ENCODE measurements at places on chromosomes 16 and 17. TPM values are rescaled to one million over a fixed set of nuclear protein-coding genes. Genes with fewer than 3 reads are reported as not detected.
A peak's percentile ranks its signal among the peaks of the same experiment; 100 is the strongest.

GRCh38 chr16:11094857-11095565 is 150.6 kb downstream of the CLEC16A start:
- no peak for DNase-seq

DNA sequence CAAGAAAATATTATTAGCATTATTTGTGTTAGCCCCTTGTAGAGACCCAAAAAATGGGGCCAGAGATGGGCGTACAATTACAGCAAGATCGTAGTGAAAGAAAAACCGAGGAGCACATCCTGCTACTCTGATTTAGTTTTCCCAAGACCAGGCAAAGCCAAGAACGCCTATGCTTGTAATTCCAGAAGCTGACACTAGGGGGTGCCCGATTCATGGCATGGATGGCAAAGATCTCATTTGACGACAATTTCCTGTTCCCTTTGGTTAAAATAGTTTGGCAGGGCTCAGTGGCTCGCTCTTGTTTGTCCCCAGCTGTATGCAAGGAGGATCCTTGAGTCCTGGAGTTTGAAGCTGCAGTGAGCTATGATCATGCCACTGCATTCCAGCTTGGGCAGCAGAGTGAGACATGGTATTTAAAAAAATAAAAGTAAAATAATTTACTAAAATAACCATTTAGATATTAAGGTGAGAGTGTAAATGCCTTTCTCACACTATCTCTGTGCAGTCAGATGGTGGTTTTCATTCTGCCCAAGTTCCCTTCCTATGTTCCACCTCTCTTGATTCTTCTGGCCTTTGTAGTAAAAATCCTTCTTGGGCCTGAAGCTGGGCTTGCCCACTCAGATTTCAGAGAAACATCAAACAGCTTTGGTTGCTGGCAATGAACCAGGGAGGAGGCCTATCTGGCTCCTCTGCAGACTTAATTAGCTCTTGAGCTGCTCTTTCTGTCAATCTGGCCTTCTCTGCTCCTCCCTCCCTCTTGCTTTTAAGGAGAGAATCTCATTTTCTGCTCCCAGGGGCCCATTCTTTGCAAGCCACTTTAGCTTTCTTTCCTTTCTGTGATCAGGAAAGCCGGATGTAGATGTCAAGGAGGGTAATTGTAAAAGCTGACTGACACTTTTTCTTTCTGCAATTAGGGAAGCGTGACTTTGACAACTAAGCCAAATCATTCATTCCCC is 31.2 kb downstream of the TMEM238L start:
- peak; percentile 27 for DNase-seq

GRCh38 chr16:80007231-80007630 is 406.7 kb upstream of the MAF start:
- no peak for DNase-seq

GRCh38 chr17:78709119-78709681 is 72.9 kb downstream of the CYTH1 start:
- DNase-seq = no peak

The ZDHHC1 gene
- 12.7 TPM for total RNA-seq

DNA sequence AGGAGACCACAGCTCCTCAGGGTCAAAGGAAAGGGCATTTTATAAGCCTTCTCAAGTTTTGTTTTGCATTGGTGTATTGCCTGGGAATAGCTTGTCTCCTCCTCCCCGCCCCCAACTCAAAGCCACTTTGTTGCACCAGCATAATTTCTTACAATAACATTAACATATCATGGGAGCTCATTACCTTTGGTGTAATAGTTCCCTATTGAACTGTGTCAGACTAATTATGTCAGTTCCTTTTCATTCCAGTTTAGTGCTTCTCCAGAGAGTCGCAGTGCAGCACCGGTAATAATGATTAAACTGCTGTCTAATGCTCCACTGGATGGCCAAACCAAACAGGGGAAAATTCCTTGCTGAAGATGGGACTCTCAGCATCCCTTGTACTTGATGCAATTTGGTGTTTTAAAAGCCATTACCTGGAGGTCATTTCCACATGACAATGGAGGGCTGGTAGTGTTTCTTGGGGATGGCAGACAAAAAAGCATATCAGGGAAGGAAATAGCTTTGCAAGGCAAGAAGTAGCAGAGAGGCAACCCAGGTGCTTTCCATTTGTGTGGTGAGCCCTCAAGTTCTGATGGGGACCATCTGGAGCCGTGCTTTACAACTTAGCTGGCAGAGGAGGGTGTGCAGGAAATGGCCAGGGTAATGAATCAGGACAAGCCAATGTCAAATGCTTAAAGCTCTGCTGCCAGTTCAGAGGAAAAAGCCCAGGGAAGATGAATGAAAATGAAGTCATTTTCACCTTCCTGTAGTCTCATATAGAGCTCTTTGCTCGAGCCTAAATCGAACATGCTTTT is 91.5 kb upstream of the NLRP1 start:
- DNase-seq = no peak

DNA sequence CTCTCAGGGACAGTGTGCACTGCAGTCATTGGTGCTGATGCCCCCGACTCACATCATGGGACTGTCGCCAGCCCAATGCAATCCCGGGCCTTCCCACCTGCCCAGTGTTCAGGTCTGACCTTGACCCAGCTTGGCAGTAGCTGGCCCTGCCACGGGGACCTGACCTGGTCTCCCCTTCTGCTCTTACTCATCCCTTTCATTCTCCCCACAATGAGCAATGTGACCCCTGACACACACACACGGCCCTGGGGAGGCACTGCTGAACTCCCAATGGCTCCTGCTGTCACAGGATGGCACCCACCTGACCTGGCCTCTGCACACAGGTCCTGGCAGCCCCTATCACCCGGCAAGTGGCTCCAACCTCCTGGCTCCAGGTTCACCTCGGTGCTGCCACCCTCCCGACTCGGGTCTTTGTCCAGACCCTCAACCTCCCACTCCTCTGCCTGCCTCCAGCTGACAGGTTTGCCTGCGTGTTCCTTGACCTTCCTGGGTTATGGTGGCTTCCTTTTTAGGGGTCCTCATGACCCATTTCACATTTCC is 6.6 kb downstream of the CD300C start:
- peak; percentile 46 for DNase-seq

DNA sequence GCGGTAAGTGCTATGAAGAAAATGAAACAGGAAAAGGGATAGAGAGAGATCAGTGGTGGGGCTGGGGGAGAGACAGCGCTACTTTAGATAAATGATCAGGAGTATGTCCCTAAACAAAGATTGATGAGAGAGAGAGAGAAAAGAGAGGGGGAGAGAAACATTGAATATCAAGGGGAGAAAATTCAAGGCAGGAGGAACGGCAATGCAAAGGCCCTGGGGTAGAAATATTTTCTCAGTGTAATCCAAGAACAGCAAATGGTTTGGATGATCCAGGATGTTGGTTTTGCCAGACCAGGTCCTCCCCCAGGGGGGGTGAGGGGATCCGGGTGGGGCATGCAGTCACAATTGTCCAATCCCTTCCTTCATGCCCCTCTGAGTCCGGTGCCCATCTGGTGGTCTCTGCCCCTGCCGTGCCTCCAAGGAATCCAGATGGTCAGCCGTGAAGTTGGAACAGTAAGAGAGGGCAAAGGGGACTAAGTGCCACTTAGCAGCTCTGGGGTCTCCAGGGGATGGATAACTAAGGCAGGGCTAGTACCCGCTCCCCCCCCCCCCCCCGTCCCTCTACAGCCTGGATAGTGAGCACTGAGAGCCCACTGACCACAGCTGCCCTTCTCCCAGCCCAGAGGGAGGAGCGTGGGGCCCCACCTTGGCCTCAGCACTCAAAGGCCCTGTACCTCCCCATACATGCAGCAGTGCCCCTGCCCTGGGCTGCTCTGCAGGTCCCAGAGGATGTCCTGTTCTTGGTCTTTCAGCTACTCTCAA is 43.7 kb downstream of the TMEM132E start:
- no peak for DNase-seq

GRCh38 chr17:2184993-2185931 is 118.3 kb downstream of the SMG6 start:
- DNase-seq = no peak

GRCh38 chr17:2631211-2631610 is 37.8 kb downstream of the PAFAH1B1 start:
- no peak for DNase-seq

DNA sequence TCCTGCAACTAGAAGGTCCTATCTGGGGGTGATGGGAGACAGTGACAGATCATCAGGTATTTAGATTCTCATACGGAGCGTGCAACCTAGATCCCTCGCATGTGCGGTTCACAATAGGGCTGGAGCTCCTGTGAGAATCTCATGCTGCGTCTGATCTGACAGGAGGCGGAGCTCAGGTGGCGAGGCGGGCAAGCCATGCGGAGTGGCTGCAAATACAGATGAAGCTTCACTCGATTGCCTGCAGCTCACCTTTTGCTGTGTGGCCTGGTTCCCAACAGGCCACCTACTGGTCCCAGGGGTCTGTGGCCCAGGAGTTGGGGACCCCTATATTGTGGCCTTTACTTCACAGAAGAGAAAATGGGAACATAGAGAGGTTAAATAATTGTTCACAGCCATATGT is 200.4 kb downstream of the IRF8 start:
- DNase-seq = peak; percentile 27

- no peak for DNase-seq
Measured at GRCh38 chr17:41254861-41255260, 323 bp upstream of the KRTAP9-9 start.

GRCh38 chr16:69438465-69438864 is 14.0 kb downstream of the CYB5B start:
- DNase-seq = no peak

GRCh38 chr16:1019231-1020090 is 37.9 kb downstream of the SOX8 start:
- DNase-seq = no peak

DNA sequence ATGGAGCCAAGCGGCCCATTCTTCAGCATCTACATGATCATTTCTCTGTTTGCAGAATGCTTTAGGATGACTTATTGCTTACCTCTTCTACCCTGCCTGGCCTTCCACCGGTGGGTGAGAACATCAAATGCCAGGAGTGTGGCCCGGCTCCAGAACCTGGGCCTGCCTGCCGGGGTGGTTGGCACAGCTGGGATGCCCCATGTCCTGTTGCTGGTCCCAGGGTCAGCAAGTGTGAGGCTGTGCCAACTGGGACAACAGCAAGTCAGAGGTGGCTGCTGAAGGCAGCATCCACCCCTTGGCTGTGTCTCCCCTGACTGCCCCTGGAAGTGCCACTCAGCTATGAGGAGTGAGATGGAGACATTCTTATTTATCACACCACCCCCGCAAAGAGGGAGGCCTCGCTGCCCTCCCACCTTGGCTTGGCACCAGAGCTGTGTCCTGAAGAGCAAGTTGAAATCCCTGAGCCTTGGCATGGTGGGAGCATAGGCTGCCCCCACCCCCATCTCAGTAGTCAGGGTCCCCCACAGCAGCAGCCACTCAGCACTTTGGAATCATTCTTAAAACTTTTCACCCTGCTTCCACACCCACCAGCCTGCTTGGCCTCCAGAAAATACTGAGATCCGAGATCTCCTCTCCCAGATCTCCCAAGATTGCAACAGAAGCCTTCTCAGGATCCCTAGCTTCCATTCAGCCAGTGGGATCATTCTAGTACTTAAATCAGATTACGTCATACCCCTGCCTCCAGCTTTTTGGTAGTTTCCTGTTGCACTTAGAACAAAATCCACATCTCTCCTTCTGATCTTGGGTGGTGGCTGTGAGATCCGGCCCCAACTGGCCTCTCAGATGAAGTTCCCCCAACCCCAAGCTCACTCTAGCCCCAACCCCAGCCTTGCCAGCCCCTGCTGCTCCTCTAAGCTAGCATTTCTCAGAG is 127.5 kb downstream of the SOCS1 start:
- peak; percentile 70 for DNase-seq

GRCh38 chr17:80689129-80689619 is 144.5 kb downstream of the RPTOR start:
- DNase-seq = no peak

The ANTKMT gene
- total RNA-seq = 43.5 TPM

The MYH2 gene
- total RNA-seq = 0.14 TPM

DNA sequence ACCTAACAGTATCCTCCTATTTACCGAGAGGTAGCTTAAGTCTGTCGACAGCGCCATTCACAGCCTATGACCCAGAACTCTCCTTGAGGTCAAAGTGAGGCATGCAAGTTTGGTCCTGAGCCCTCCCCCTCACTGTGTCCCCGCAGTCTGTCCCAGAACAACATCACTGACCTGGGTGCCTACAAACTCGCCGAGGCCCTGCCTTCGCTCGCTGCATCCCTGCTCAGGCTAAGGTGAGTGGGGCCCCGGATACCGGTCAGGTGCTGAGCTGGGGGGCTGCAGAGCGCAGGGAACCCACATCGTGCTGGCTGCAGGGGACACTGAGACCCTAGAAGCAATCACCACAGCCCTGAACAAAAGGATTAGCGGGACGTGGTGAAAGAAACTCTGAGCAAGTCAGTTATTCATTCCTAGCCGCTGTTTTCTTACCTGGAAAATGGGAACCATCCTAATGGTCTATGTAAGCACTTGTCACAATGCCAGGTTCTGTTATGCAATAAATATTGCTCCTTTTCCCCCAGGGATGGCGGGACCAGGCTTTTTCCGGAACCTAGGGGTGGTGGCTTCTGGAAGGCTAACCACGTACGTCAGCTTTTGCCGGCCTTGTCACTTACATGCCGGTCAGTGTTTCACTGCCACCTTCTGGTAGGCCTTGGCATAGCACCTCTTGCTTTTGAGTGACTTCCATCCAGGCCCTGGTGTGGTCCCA is 23.8 kb downstream of the DEXI start:
- peak; percentile 97 for DNase-seq

GRCh38 chr16:49469930-49470451 is 96.4 kb downstream of the C16orf78 start:
- peak; percentile 46 for DNase-seq

GRCh38 chr17:6510321-6510977 is 45.9 kb downstream of the PITPNM3 start:
- DNase-seq = peak; percentile 37

GRCh38 chr17:40373324-40373723 is 8.8 kb upstream of the GJD3 start:
- no peak for DNase-seq

GRCh38 chr17:82408938-82409318 is 9.2 kb upstream of the HEXD start:
- no peak for DNase-seq

DNA sequence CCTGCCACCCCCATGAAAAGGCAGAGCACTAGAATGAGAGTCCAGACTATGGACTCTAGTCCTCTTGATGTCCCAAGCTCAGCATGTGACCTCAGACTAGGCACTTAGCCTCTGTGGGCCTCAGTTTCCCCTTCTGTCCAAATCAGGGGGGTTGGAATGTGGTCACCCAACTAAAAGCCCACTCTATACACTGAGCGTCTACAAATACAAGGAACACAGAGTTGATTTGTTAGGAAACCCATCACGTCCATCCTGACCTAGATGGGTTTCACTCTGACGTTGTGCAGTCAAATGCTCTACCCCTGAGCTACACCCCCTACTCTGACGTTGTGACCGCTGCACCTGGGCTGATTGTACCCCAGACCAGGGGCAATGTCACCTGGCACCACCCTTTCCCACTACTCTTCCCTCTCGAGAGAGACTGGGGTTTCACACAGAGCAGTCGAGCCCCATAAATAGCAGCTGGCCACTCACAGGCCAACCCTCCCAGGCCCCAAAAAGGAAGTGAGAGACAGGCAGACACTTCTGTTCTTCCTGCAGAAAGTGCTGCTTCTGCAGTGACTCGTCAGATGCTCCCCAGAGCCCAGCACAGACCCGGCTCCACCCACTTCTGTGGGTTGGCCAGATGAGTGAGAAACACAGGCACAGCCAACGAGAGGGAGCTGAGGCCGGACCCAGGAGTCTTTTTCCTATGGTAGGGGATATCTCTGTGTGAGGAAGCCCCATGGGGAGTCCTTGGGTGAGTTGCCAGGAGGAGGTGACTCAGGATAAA is 16.1 kb upstream of the TNFRSF13B start:
- DNase-seq = peak; percentile 84

The CCL7 gene
- not detected for total RNA-seq

GRCh38 chr16:86457501-86458148 is 52.7 kb upstream of the FOXF1 start:
- peak; percentile 94 for DNase-seq
